Naive thymus-derived CD8-positive, alpha-beta T cell (primary cell): ENCODE measurements at places on chromosomes 4 and X.

GRCh38 chr4:39933671-39934590 is 43.8 kb downstream of the PDS5A start:
- H3K4me3 ChIP-seq: peak overlapping the region; percentile 53
- H3K36me3 ChIP-seq: no peaks in the 10 kb centered on the region
- H3K27me3 ChIP-seq: no peaks in the 10 kb centered on the region
- DNase-seq: no peak

- H3K27me3 ChIP-seq: no peaks in the 10 kb centered on the region
- peaks cover 89% of the 10 kb centered on the region for H3K4me1 ChIP-seq
- peaks cover under 1% of the 10 kb centered on the region for H3K36me3 ChIP-seq
These were observed 6.3 kb downstream of the KLF3 start for GRCh38 chr4:38670109-38670901.

GRCh38 chrX:115031989-115032388 is 14.6 kb upstream of the IL13RA2 start:
- no peak overlapping the region for H3K4me3 ChIP-seq
- no peaks in the 10 kb centered on the region for H3K36me3 ChIP-seq
- no peaks in the 10 kb centered on the region for H3K4me1 ChIP-seq
- no peak overlapping the region for H3K27ac ChIP-seq
- H3K27me3 ChIP-seq: no peaks in the 10 kb centered on the region

- no peaks in the 10 kb centered on the region for H3K36me3 ChIP-seq
- H3K27me3 ChIP-seq: no peaks in the 10 kb centered on the region
- no peak overlapping the region for H3K27ac ChIP-seq
These were observed 2.7 kb downstream of the ARHGEF6 start for GRCh38 chrX:136778020-136778419.

GRCh38 chr4:126678618-126679017 is 954.1 kb upstream of the INTU start:
- no peak overlapping the region for H3K4me3 ChIP-seq
- no peak for DNase-seq
- H3K27ac ChIP-seq: no peak overlapping the region
- no peaks in the 10 kb centered on the region for H3K36me3 ChIP-seq
- no peaks in the 10 kb centered on the region for H3K27me3 ChIP-seq
